ENCODE measurements at places on chromosomes 2 and 18.

GRCh38 chr2:99403524-99403923 is 66.3 kb downstream of the EIF5B start:
- DNase-seq, result no peak

- DNase-seq, result no peak
Observed at GRCh38 chr2:83650161-83650560, 808.9 kb downstream of the SUCLG1 start.

- DNase-seq, result no peak
Observed at GRCh38 chr2:211070547-211070946, 514.1 kb downstream of the CPS1 start.

- DNase-seq, result no peak
Observed at GRCh38 chr18:48743886-48744285, 205.1 kb downstream of the CTIF start.

DNA sequence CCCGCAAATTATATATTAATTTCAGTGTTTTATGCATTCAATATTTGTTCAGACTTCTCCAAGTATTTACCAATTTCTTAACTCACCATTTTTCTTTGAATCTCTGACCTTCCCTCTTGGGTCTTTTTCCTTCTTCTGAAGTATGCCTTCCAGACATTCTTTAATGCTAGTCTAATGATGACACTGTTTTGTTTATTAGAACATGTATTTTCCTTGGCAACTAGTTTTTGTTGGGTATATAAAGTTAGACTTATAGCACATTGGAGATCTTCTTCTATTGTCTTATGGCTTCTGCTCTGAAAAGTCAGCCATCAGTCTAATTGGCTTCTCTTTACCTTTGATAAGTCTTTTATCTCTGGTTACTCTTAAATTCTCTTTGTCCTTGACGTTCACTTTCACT is 423.2 kb upstream of the NRP2 start:
- no peak for DNase-seq

DNA sequence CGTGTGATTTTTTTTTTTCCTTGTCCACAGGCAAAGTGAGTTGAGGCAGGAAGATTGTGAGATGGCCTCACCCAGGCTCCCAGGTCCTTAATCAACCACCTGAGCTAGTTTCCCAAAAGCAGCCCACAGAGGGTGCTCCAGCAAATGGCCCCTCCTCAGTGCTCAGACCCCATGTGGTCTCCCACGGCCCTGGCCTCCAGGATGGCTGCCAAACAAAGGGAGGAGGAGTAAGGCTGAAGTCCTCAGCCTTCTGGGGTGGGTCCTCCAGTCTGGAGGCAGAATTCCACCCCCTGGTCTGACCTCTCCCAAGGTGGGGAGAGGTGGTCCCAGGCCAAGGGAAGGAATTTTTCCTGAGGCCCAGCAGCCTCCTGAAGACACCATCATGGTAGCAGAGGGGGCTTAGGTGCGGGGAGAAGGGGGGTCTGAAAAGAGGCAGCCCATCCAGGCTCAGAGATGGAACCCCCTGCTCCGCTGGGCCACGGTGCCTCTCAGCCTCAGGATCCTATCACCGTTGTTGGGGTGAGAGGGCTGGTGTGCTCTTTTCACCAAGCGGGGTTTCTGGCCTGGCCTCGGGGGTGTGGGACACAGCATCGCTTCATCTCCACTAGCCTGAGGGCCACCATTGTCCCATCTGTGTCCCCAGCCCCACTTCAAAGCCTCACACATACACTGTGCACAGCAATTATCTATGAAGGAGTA is 2.3 kb downstream of the NGEF start:
- no peak for DNase-seq

DNA sequence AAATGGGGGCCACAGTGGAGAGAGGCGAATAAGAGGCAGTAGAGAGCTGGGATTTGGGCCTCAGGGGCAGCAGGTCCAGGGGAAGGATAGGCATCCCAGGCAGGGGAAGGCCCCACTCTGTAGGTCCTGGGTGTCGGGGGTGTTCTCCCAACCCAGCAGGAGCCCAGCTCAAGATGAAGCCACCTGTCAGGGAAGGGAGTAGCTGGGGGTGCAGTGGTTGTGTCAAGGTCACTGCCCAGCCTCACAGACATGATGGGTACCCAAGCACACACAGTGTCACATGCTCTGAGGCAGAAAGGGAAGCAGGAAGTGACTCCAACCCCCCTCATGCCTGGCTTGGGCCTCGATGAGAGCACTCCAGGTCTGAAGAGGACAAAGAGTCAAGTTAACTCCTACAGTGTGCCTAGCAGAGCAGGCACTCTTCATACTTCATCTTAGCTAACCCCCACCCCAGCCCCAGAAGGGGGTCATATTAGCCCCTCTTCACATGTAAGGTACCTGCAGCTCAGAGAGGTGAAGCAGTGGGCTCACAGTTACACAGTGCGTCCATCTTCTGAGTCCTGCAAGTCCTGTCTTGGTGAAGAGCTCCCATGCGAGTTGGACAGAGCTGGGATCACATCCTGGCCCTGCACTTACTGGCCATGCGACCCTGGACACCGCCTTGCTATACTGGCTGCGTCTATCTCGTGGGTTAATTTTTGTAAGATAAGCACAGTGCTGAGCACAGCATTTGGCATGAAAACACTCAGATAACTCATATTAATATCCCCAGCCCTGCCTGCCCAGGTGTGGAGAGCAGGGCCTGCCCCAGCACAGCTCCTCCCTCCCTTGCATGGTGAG is 72.6 kb upstream of the DAPL1 start:
- no peak for DNase-seq

DNA sequence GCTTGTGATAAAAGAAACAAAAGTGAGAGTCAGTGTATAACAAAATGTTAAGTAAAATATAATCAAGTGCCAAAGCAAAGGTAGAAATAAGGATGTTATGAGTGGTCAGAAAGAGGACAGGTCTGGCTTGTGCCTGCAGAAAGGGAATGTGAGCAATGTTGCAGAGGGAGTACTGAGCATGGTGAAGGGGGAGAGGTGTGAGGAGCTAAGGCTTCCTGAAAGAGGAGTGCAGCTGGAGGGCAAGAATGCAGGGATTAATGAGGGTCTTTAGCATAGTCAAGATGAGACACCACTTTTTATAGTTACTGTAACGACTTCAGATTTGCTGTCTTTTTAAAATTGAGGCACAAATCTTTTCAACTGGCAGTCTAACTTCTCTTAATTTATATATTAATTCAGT is 22.0 kb upstream of the FIGN start:
- DNase-seq, result no peak

DNA sequence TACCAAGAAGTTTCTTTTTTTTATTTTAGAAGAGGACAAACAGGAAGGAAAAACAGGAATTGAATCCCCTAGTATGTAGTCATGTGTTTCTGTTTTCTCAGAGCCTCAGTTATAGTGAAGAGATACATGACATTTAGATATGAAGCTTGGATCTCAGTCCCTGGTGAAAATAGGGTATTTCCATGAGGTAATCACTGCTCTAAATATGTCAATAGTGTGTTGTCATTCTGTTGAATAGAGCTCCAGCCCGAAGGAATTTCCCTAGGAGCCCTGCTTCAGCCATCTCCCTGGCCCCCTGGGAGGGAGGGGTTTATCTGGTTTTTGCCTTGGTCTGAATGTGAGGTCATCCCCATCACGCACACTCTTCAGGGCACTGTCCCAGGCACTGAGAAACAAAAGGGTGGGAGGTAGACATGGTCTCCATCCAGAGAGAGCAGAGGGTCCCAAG is 47.1 kb upstream of the REL start:
- DNase-seq, result no peak

DNA sequence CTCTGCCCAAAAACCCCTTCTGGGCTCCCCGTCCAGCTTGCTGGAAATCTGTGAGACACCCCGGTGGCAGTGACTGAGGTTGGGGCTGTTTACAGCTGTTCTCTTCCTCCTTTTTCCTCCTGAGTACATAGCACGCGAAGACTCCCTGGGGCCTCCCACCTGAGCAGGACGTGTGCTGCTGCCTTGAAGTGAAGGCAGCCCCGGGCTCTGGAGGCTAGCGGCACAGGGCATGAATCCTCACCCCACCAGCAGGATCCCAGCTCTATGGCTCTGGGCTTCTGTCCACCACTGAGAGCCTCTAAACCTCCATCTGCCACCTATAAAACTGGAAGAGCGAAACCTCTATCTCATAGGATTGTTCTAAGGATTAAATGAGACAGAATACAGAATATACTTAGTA is 182.5 kb downstream of the TMEM163 start:
- DNase-seq, result no peak

- no peak for DNase-seq
Observed at GRCh38 chr2:115580784-115581183, 1138.3 kb downstream of the DPP10 start.

DNA sequence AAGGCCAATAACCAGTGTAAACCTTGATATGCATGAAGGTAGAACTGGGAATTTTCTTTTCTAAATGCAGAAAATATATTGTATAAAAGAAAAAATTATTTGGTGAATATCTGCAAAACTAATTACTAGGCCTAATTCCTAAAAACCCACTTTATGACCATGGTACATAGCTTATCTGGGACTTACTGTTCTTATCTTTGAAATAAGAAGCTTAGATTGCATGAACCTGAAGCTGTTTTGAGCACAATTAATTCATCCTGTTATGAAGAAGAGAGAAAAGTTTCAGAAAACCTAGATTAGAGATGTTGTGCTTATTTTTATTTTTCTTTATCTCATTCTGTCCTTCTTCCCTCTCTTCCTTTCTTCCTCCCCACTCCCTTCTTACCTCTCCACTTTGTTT is 235.0 kb downstream of the GULP1 start:
- no peak for DNase-seq

GRCh38 chr2:240462073-240462706 is 26.7 kb downstream of the GPC1 start:
- DNase-seq, result no peak

GRCh38 chr2:222108957-222109585 is 189.7 kb downstream of the PAX3 start:
- peak; percentile 52 for DNase-seq

DNA sequence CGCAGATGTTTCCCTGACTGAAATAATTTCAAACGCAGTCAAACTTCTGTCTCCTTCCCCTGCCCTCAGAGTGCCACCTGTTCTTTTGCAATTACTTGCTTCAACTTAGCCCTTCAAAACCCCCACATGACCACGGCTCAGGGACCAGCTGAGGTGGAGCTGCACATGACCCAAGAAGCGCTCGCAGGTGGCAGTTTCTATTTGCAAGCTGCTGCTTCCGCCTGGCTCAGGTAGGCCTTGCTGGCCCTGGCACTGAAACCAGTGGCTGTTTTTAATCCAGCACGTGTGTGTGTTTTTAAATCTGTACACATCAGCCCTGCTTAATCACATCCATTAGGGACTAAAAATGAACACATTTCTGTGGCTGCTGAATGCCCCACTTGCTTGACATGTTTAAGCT is 95.3 kb downstream of the CCDC93 start:
- no peak for DNase-seq

- no peak for DNase-seq
Observed at GRCh38 chr2:181517685-181518301, 60.6 kb downstream of the ITGA4 start.

- no peak for DNase-seq
Observed at GRCh38 chr2:7013471-7014160, 96.4 kb downstream of the RNF144A start.

- no peak for DNase-seq
Observed at GRCh38 chr18:48902856-48903601, 47.7 kb downstream of the SMAD7 start.

- no peak for DNase-seq
Observed at GRCh38 chr18:63889626-63890025, 2.1 kb downstream of the SERPINB2 start.

GRCh38 chr2:69164061-69164778 is 151.2 kb downstream of the ANTXR1 start:
- DNase-seq, result no peak

GRCh38 chr2:211512806-211513205 is 956.4 kb downstream of the CPS1 start:
- DNase-seq, result no peak

DNA sequence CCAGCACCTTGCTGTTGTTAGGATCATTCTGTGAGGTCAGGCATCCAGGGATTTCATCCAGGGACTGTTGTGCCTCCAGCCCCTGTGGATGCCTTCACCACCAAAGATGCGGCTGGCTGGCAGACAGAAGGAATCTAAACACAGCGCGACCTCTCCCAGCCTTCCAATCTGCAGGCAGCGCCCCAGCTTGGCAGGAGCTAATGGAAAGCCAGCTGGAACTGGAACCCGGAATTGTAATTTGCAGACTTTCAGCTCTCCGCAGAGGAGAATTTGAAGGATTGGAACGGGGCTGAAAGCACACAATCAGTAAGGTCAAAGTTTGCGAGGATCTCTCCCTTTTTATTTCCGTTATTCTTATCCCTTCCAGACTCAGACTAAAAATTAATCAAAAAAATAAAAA is 127.8 kb downstream of the TRIB2 start:
- DNase-seq, result peak; percentile 13

- no peak for DNase-seq
Observed at GRCh38 chr18:7977897-7978296, 410.8 kb downstream of the PTPRM start.

DNA sequence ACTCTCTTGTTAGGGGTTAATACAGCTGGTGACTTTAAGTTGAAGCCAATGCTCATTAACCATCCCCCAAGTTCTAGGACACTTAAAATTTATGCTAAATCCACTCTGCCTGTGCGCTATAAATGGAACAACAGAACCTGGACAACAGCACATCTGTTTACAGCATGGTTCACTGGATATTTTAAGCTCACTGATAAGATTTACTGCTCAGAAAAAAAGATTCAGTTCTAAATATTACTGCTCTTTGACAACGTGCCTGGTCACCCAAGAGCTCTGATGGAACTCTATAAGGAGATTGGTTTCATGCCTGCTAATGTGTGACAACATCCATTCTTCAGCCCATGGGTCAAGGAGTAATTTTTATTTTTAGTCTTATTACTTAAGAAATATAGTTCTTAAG is 27.5 kb downstream of the RNF103 start:
- no peak for DNase-seq

GRCh38 chr18:24118750-24119577 is 19.9 kb upstream of the CABYR start:
- peak; percentile 55 for DNase-seq

GRCh38 chr2:197677056-197677455 is 1.7 kb upstream of the RFTN2 start:
- DNase-seq, result no peak

GRCh38 chr2:208542465-208543041 is 136.0 kb downstream of the PTH2R start:
- DNase-seq, result no peak

GRCh38 chr2:191178806-191179514 is 28.2 kb upstream of the STAT4 start:
- DNase-seq, result peak; percentile 81

DNA sequence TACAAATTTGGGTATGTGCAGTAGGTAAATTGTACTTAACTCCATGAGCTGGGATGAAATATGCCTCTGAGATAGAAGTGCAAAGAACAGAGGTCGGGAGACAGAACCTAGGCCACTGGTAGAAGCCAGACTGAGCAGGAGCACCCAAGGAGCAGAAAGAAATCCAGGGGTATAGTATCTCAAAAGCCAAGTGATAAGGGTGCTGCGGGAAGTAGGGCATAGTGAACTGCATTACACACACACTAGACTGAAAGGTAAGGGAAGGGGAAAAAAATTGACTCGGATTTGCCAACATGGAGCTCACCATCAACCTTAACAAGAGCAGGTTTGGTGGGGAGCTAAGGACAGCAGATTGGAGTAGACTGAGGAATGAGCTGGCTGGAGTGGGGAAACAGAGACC is 89.3 kb upstream of the TMEM247 start:
- DNase-seq, result no peak

GRCh38 chr18:39951142-39951720 is 2003.8 kb upstream of the PIK3C3 start:
- DNase-seq, result no peak

Data from skin of body (tissue), 3 donors.